Right ventricle myocardium inferior (tissue), 1 donor: ENCODE measurements at places on chromosomes 5 and 9.

DNA sequence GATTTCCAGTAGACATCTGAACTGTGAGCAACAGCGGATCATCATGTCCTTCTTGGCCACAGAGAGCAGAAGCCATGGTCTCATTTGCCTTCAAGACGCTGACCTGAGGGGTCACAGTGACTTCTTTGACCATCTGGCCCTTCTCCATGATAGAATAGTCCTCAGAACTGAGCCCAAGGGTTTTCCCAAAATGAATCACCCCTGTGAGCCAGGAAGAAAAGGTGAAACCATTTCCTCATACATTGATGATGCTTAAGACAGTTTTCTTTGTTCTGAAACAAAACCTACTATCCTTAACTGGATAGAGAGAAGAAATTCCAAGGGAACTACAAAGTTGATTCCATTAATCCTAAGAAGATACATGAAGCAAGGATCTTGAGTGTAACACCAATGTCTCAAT, 503.9 kb downstream of the CTNND2 start:
- no peak for DNase-seq

GRCh38 chr9:83013867-83014605, 48.9 kb downstream of the RASEF start:
- no peak for DNase-seq

GRCh38 chr5:176178789-176179188, 59.4 kb upstream of the SIMC1 start:
- DNase-seq = no peak

- no peak for DNase-seq
Measured at GRCh38 chr5:39031041-39031440, 43.2 kb downstream of the RICTOR start.

- DNase-seq = no peak
Measured at GRCh38 chr9:3517377-3518048, 8.3 kb downstream of the RFX3 start.
